Ovary (tissue), 10 donors: ENCODE measurements at places on chromosomes 12 and 14.

GRCh38 chr14:68394764-68395143 lies 398.1 kb downstream of the ZFP36L1 start:
- DNase-seq, result peak; percentile 46

DNA sequence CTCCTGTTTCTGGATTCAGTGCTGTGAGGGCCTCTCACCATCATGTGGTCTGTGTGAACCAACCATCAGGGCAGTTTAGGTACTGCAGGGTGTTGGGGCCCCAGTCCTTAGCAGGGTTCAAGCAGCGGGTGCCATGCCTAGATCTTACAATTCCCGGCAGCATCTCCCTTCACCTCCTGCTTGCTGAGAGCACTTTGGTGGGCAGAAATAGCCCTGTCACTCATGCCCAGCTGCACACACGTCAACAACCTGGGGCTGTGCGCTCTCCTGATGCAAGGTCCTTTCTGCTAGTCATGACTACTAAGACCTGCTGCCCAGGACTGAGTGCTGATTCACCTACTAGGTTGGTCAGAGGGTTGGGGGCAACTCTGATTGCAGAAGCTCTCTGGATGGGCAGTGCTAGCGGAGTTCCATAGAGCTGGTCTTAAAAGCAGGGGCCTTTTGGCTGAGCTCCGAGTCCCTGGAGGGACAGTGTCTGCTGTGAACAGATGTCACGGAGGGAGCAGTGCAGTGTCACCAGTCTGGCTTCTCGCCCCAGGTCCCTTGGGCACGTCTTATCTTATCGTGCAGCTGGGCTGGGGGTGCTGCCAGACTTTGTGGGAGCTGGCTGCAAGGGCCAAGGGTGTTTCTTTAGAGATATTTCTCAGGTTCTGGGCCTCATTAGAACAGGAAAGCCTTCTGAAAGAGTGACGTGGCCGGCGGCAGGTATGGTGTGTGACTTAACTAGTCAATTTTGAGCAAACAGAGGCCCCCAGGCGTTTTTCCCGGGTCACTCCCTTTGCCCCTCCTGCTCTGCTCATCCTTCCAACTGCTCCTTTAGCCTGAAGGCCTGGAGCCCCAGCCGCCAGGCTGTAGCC lies 71.8 kb downstream of the NINJ2 start:
- no peak for DNase-seq

GRCh38 chr12:32034045-32034444 lies 72.6 kb upstream of the BICD1 start:
- DNase-seq, result no peak

- DNase-seq, result no peak
These were observed 743 bp upstream of the AACS start for GRCh38 chr12:125064492-125064891.

DNA sequence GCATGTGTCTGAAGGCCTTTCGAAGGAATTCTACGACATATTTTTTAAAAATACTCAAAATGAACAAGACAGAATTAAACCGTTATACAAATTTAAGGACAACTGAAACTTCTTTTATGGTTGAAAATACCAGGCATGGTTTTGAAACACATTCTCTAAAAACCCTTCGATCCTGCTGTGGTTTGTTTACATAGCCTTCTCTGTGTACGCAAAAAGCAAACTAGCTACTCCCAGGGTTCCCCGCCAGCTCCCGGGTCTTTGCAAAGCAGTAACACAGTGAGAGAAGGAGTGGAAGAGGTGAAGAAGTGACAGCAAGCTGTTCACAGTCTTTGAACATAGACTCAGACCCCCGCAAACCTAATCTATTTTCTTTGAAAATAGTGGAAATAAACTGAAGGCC lies 2.2 kb upstream of the TC2N start:
- DNase-seq, result no peak

- DNase-seq, result no peak
These were observed 1.5 kb upstream of the ZDHHC22 start for GRCh38 chr14:77143071-77143470.

GRCh38 chr14:98444077-98444476 lies 827.9 kb downstream of the BCL11B start:
- DNase-seq, result no peak

DNA sequence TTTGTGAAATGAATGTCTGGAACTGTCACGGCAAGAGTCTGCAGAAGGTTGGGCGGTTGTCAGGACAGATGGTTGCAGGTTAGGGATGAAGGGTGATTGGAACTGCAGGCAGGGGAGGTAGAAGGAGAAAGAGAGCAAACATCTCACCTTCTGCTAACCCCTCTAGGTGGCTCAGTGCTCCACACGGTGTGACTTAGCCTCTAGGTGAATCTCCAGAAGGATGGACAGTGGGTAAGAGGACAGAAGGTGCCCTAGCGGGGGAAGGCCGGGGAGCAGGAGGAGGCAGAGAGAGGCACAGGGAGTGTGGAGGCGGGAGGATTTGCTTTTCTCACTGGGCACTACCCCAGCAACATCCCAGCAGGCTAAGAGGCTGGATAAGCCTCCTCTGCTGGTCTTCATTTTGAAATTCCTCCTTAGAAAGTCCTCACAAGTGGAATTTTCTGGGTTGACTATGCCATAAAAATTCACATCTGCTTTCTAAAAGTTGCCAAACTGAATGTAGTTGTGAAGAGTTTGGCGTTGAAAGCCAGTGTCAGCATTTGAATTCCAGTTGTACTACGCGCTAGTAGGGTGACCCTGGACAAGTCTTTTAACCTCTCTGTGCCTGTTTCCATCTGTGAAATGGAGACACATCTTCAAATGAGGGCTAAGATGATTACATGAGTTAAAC lies 10.7 kb upstream of the GPR68 start:
- DNase-seq, result no peak

DNA sequence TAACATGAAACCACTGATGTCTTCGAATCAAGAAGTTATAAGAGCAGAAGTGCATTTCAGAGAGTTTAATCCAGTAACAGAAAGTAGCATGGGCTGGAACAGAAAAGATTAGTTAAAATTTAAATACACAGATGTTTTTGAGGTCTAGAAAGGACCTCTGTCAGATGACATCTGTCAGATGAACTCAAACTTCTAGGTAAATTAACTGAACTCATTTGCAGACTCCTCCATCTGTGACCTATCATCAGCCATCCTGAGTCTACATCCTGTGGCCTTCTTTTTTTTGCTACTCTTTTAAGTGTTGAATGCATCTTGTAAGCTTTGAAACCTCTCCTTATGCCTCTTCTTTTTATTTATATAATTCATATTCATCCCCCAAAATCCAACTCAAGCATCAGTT lies 53.3 kb downstream of the C2CD5 start:
- DNase-seq, result no peak

DNA sequence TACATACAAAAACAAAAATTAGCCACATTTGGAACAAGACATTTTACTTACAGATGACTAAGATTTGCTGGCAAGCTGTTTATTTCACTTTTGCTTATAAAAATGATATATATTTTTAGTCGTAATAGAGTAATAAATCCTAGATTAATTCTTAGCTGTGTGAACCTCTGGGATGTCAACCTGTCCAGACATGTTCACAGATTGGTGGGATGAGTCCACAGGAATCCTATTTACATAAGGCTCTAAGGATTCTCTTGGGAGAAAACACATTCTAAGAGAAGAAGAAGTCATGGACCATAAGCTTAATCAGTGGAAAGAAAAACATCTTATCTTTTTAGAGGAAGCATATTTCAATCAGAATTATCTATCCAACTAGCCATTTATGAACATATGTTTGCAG lies 797.4 kb downstream of the C12orf50 start:
- DNase-seq, result no peak

- peak; percentile 5 for DNase-seq
These were observed 10.5 kb downstream of the CACNA2D4 start for GRCh38 chr12:1907652-1908611.

DNA sequence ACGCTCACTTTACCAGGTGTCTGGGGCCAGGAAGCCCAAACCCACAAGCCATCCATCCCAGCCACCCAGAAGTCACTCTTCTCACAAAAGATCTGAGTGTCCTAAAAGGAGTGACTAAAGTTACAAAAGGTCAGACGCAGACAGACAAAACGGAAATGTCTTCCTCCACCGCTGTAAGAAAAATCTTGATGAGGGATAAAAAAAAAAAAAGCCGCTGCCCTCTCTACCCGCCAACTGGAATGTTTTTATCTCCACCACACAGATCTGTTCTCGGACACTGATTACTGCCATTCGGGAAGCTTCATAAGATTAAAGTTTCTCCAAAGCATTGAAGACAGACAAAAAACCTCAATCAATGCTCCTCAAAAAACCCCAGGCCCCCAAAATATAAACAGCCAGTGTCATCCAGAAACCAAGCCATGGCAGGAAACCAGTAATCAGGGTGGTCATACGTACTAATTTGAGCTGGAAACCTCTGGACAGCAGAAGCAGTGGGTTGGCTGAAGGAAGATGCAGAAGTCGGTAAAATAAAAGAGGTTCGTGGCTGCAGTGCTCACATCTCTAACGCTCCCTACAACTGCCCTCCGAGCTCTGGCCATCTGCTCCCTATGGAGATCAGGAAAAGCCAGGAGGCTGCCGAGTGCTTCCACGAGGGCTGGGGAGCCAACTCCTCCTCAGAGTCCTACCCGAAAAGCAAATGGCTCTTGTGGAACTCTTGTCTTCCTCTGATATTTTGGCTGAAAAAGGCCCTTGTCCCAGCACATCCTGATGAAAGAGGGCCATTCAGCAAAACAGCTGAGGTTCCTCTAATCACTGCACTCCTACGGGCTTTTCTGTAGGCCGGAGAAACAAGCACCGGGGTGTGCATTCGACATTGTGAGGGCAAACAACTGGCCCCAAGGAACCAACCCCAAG lies 30.3 kb downstream of the SSH1 start:
- no peak for DNase-seq

- no peak for DNase-seq
These were observed at the start of gene JAG2 for GRCh38 chr14:105168496-105168978. TSS of gene JAG2 (minus strand) at chr14:105168776. CDS start at chr14:105168420, 356 bp downstream.

DNA sequence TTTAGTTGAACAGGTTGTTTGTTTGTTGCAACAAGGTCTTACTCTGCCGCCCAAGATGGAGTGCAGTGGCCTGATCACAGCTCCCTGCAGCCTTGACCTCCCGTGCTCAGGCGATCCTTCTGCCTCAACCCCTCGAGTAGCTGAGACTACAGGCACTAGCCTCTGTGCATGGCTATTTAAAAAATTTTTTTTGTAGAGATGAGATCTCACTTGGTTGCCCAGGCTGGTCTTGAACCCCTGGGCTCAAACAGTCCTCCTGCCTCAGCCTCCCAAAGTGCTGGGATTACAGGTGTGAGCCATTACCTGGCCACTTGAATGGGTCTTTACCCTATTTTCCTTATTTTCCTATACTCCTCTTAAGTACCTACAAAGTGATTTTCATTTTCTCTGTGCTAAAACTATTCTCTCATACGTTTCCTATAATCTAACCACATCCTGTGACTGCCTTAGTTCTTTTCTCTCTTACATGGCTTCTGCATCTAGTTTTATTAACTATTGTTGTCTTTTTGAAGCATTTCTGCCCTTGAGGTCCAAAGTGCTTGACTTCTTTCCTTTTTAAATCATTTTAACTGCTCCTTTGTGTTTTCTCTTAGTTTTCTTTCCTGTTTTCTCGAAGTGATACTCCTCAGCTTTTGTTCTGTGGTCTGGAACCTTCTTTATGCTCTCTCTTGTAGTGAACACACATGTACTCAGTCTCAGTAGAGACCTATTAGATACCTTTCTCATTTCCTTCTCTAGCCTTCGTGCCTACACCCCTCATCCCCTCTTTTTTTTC lies 14.1 kb downstream of the GPX2 start:
- DNase-seq, result no peak

- no peak for DNase-seq
These were observed 859.8 kb downstream of the FSCB start for GRCh38 chr14:43647302-43647701.

DNA sequence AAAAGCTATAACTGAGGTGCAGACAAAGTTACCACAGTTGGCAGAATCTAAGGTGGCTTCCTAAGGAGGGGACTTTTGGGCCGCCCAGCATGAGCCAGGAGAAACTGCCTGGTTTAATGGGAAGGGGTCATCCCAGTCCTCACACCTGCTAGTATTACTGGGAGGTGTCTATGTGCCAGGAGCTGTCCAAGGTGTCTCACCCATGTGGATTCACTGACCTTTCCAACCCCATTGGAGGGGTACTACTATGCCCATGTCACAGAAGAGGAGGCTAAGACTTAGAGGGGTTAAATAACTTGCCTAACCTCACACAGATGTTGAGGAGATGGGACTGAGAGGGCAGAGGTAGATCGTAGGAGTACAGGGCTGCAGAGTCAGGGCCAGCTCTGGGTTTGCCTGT lies 10.2 kb downstream of the ABCB9 start:
- no peak for DNase-seq

DNA sequence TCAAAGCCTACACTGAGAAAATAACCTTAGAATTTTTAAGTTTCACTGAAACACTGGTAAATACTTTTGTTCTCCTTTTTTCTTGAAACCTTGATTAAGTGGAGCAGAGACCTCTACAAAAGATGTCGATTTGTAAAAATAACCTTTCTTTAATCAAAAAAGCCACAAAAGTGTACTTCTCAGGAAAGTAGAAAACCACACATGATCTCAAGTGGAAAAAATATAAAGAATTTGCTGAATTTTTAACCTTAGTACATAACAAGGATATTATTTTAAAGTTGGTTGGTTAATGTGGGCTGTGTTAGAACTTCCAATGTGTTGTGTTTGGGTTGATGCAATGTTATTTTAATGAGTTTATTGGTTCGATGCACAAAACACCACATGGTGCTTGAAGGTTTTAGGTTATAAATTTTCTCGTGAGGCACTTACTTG lies 8.6 kb downstream of the LGR5 start:
- no peak for DNase-seq

GRCh38 chr12:111596985-111597830 lies 1.9 kb downstream of the ATXN2 start:
- peak; percentile 37 for DNase-seq

- peak; percentile 48 for DNase-seq
These were observed 663 bp downstream of the PTGER2 start for GRCh38 chr14:52314595-52315354.

- peak; percentile 7 for DNase-seq
These were observed 382.3 kb downstream of the ALG10 start for GRCh38 chr12:34404377-34405285.

DNA sequence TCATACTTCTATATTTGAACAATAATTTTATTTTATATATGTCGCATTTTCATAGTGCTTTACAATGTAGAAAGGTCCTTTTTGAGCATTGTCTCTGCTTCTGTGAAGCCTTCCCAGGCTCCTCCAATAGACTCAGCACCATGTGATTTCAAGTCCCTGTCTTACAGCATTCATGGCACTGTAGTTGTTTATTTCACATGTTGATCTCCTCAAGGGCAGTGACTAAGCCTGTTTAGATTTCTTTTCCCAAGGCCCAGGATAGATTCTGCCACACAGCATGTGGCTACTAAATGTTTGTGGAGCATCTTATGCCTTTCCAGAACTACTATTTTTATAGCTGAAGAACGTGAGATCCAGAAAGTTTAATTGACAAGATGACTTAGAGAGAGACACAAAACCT lies 391.7 kb downstream of the TMEM117 start:
- DNase-seq, result no peak
